GM04504 (cell line): ENCODE measurements at places on chromosomes 1 and 21.

DNA sequence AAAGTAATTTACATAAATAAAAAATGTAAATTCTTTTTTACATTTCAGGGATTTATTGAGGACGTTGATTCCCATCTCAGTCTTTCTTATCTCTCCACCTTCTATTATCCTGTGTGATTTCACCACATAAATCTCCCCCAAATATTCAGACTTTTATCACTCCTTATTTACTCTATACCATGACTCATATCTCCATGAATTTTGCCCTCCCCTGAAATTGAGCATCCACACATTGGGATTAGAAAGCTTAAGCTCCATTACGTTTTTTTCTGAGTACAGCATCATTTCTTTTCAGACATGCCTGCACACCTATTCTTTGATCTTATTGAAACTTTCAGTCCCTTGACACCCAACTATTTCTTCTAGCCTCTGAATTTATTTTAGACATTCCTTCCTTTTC, 111.2 kb downstream of the IFI44 start:
- DNase-seq, result no peak

GRCh38 chr1:189697113-189697512, 780.6 kb downstream of the BRINP3 start:
- no peak for DNase-seq

DNA sequence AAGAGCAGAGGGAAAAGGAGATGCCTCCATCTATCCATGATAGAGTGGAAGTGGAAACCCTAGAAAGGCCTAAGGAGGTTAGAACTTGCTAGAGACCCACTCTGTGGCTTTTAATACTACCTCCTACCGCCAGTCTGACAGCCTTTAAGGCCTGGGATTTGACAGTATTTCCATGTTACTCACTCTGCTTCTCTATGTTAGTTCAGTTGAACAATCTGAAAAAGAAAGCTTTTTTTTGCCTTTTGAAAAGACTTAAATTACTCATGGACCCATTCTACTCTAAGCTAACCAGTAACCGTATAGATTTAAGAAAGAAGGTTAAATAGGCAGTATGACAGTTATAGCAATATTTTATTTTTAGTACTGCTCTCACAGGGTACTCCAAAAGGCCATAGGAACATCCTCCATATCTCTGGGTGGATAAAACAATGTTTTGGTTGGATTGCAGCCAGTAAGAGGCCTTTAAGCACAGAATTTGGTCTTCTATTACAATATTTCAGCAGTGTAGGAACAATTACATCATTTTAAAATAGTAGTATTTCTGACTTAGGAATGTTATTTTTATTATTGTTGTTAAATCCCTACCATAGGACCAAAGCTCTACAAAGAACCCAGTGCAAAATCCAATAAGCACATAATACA, 15.9 kb upstream of the GPR25 start:
- no peak for DNase-seq

- no peak for DNase-seq
These were observed at the start of gene PDZK1 for GRCh38 chr1:145707183-145707867. TSS of gene PDZK1 (minus strand) at chr1:145707368. CDS start at chr1:145688021, 19,347 bp downstream.

DNA sequence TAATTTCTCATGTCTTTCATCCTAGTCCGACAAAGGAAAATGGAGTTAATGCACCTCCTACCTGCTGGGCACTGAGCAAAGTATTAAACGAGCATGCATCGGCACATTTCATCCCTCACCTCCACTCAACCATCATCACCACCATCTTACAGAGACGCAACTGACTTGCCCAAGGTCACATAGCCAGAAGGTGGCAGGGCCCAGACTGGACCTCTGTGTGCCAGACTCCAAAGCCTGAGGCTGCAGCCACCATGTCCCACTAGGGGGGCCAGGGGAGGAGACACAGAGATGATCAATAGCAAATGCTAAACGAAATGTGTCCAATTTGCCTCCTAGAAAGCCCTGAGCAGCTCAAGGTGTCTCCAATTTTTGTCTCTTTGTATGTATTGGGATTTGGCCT, 163.7 kb upstream of the EDN2 start:
- DNase-seq, result no peak

- DNase-seq, result no peak
These were observed 423.9 kb downstream of the DSCAM start for GRCh38 chr21:40422896-40423635.

DNA sequence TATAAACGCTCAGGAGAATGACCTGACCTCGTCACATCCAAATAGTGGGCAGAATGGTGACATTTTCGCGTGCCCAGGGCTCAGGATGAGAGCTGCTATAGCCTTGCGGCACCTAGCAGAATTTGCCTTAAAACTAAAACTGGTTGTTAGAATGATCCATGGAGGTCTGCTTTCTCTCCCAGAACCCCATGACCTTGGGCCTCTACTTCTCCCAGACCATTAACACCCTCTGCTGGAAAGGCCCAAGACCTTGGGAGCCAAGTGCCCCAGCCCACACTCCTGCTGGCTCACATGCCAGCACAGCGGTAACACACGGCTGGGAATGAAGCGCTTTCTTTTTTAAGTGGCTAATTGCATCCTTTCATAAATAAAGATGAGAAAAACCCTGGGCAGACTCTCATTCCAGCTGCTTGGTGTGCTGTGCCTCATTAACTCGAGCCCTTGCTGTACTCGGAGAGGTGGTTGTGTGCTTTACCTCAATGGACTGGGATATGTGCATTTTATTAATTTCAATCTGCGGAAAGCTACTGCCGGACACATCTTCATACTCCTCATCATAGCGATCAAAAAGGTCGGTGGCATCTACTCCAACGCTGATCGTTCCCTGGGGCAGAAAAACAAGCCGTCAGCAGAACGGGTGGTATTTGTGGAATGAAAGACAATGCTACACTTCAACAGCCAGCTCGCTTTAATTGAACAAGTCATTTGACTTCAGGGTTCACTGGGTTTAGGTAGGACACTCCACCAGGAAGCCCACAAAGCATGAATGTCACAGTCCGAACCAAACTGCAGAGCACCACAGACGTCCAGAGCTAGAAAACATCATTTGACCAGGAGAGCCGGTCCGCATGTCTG, 29.0 kb downstream of the THAP3 start:
- no peak for DNase-seq

- no peak for DNase-seq
These were observed 13.0 kb downstream of the DOP1B start for GRCh38 chr21:36169470-36170128.

GRCh38 chr1:162023547-162024501, at the start of gene OLFML2B:
TSS of gene OLFML2B (minus strand) at chr1:162023869. CDS start at chr1:162023430, 439 bp downstream.
- peak; percentile 76 for DNase-seq

GRCh38 chr1:192538407-192539296, 36.9 kb upstream of the RGS1 start:
- no peak for DNase-seq

DNA sequence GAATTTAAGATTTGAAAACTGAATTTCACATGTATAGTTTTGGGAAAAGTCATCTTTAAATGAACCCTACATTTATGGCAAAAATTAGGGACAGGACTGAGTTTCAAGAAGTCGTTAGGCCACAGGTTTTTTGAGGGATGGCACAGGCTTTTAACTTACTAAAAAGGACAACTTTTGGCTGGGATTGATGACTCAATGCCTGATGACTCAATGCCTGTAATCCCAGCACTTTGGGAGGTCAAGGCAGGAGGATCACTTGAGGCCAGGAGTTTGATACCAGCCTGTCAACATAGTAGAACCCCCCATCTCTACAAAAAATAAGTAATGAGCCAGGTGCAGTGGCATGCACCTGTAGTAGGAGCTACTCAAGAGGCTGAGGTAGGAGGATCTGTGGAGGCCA, 15.9 kb downstream of the UCK2 start:
- DNase-seq, result no peak

DNA sequence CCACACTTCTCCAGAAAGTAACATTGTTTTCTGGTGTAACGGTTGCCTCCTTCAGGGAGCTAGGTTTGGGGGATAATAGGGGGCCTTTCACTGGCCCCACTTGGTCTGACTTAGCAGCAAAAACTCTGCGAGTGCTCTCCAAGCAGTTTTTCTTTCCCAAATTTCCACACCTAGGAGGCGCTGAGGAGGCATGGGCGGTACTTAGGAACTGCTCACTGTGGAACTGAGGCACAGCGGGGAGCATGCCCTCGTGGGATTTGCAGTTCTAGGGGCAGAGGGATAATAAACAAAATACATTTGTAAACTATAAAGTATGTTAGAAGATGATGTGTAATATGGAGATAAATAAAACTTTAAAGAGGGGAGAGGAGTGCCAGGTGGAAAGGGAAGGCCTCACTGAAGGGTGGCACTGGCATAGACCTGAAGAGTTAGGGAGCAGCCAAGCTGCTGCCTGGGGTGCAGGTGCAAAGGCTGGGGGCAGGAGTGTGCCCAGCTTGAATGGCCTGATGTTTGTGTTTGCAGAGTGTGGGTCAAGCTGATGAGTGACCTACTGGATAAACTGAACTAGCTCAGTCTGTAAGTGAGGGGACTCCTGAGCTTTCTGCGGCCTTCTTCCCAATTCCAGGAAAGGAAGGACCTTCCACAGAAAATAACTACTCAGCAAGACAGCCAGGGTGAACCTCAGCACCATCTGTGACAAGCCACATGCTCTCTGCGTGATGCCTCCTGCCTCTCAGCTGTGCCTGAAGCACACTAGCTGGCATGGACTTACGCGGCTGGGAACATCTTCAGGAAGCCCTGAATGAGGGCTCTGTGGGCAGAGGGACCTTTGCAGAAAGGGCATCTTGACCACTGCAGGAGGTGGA, 1.9 kb downstream of the EPHX1 start:
- no peak for DNase-seq
